ENCODE measurements at places on chromosomes 4 and X.

- DNase-seq = no peak
Measured at GRCh38 chr4:6217716-6218381, 17.5 kb upstream of the JAKMIP1 start.

GRCh38 chr4:111854494-111855087 is 290.7 kb upstream of the FAM241A start:
- no peak for DNase-seq

- DNase-seq = no peak
Measured at GRCh38 chr4:163157157-163157556, 9.5 kb downstream of the NAF1 start.

DNA sequence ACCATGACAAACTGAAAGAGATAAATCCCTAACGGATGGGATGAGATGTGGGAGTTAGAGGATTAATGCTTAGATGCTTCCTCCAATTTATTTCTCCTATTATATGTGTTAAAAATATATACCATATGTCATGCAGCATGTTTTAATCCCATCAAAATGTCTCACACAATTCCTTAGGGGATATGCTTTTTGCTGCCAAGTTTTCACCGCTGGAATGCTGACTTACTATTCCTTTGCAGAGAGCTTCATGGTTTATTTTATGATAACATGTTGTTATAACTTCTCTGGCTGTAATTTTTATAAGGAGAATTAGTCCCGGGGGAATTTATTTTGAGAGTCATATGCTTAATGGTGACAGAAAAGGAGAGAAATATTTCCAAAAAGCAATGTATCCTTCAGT is 670.3 kb downstream of the IL1RAPL1 start:
- DNase-seq = no peak

DNA sequence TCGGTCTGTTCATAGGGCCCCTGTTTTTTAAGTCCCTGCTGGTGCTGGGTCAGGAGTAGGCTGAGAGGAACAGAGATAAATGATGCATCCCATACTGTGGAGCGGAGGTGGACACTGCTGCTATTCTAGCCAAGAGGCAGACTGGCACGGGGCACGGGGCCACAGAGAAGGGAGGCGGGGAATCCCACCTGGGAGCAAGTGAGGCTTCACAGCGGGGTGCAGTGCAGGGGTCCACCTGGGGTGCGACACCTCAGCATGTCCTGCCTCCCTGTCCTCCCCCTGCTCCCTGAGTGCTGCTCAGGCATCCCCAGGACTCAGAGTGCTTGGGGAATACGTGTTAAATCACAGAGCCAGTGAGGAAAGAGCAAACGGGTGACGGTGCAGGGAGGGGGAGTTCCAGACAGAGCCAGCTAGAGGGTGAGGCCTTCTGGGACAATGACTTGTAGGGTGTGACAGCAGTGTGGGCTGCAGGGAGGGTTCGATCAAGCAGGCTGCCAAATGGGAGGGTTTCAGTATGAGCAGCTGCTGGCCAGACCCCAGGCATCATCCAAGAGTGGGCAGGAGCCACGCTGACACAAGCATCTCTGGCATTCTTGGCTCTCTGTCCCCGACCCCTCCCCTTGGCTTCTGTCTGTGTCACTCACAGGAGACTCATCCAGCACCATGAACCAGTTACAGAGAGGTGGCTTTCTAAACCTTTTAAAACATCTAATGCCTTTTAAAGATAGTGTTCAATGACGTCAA is 13.7 kb upstream of the HTRA3 start:
- no peak for DNase-seq

GRCh38 chr4:26375551-26375950 is 54.7 kb downstream of the RBPJ start:
- DNase-seq = no peak

DNA sequence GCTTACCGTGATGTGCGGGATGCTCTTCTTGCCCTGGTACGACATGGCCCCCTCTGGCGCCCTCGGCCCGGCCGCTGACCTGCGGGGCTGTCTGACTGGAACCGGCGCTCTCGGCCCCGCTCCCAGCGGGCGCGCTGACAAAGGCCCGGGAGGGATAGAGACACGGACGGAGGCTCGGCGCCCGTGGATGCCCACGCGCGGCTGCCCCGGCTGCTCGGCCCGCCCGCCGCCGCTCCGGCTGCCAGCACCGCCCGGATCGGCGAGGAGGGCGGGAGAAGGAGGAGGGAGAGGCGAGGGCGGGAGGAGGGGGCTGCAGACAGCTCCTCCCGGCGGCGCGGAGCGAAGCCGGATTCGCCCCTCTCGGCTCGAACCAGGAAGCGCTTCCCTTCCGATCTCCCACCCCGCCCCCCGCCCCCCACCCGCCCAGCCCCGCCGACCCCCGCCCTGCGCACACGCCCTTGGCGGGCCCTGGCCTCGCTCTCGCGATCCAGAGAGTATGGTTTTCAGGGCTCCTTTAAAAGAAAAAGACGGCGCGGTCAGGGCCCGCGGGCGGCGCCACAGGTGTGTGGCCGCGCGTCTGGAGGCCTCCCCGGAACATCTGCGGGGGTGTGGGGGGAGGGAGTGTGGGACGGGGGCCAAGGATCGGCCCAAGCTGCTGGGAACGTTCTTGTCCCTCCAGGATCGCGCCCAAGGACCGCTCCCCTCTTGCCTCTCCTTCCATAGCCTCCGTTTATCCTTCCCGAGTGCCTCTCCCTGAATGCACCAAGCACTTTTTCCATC is 4.5 kb downstream of the CRMP1 start:
- no peak for DNase-seq

DNA sequence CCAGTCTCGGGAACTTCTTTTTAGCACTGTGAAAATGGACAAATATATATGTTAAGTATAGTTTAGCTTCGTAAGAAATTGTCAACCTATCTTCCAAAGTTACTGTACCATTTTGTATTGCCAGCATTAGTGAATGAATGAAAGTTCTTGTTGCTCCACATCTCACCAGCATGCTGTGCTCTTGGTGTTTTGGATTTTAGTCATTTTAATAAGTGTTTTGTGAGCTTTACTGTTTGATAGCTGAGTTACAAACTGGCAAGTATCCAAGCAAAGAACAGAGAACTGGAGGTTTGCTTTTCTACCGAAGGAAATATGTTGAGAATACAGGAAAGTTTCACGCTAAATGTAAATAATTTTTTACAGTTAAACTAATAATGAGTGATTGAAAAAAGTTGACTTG is 33.0 kb downstream of the SNCA start:
- no peak for DNase-seq

GRCh38 chrX:127259742-127260141 is 440.2 kb downstream of the PRR32 start:
- no peak for DNase-seq

GRCh38 chr4:87799301-87800113 is at the start of gene IBSP:
IBSP (plus strand) TSS chr4:87799554; CDS start chr4:87802362, 2,808 bp downstream.
- DNase-seq = no peak

DNA sequence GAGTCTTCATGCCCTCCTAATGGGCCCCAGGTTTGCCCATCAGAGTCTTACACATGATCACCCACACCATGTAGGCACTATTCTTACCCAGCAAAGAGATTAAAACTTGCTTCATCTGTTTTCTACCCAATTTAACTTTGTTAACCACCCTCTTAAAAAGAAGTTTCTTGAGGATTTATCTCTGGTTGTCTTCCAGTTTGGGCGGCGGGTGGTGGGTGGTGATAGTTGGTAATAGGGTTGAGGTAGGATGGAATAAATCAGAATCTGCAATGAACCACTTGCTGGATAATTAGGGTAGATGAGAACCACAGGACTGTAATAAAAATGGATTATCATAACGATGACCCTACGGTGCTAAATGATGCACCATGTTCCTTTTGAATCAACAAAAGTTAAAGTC is 30.9 kb downstream of the GALNT7 start:
- no peak for DNase-seq

DNA sequence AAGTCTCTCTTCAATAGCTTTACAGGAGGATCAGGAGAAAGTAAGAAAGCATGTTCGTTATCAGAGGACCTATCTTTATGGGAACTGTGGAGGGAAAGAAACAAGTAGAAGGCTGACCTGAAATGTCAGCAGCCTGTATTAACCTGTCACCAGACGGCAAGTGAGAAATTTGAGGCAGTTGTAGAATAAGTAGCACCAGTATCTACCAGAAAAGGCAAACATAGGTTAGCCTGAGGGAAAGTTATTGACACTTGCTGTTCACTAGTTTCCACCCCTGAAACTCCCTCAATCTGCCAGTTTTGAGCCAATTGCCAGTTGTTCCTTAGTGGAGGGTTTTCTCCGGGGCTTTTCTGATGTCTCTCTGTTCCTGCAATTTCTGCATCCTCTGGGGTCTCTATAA is 36.4 kb downstream of the ZNF81 start:
- no peak for DNase-seq

DNA sequence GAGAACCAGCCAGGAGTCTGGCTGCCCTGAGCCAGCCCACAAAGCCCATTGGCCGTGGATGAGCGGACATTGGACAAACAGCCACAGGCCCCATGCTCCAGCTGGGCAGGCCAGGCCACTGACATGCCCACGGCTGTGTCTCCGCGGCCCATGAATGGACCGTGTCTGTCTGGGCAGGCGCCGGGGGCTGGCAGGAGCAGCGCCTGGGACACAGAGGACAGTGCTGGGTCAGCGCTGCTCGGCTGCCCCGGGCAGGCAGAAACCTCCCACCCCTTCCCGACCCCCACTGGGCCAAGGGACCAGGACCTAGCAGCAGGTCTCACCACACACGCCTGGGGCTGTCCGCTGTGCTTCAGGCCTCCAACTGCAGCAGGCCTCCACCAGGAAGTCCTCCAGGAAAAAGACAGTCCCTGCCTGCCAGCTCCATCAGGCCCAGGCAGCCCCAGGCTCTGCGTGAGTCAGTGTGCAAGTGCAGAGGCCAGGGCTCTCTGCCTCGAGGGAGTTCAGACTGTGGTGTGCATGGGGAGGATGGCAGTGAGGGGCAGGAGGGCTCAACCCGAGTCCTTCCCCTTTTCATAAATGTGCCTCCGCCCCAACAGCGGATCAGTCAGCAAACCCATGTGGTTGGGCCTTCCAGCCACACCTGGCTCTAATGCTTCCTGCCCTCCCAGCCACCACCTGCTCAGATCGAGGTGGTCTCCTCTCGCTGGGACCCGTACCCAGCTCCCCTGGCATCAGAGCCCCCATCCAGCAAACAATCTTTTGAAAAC is 17.2 kb upstream of the FGFR3 start:
- DNase-seq = no peak

DNA sequence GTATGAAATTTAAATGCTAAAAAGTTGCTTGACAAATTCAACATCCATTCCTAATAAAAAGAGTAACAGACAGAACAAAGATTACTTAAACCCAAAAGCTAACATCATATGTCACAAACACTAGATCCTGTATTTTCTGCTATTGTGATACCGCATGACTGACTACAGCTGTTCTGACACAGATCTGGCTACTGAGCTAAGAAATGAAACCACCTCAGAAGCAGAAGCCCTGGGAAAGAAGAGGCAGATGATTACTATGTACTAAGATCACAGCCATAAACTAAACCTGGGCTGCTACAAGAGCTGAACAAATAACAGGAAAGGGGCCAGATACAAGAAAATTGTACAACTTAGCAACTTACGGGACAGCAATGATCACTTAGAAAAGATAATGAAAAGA is 9.4 kb downstream of the LETM1 start:
- DNase-seq = no peak

DNA sequence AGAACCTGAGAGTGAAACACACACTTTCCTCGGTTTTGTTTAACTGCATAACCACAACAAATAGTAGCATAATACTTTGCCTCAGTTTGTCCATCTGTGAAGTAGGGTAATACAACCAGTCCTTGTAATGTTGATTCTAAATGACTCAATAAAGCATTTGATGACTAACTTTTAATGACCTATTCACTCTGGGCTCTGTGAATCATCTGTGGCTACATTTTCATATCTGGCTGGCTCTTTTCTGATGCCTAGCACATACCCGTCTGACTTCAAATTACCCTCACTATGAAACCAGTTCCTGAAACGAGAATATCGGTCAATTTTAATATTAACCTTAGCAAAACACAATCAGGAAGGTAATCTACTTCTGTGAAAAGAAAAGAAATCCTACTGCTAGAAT is 151.0 kb downstream of the SH2D1A start:
- no peak for DNase-seq

DNA sequence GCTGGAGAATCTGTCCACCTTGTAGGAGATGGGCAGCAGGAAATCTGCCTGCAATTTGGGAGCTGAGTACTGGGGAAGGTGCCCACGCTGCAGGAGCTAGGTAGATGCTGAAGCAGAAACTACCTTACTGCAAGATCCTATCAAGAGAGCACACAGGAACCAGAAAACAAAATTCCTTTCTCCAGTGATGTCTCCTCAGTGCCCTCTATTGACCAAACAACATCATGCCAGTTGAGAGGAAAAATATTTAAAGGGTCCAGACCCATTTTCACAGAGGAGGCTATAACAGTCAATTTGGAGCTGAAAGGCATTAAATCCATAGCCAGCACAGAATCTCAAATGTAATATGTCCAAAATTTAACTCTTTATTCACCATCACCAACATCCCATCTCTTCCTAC is 406.8 kb downstream of the SLITRK2 start:
- DNase-seq = no peak

DNA sequence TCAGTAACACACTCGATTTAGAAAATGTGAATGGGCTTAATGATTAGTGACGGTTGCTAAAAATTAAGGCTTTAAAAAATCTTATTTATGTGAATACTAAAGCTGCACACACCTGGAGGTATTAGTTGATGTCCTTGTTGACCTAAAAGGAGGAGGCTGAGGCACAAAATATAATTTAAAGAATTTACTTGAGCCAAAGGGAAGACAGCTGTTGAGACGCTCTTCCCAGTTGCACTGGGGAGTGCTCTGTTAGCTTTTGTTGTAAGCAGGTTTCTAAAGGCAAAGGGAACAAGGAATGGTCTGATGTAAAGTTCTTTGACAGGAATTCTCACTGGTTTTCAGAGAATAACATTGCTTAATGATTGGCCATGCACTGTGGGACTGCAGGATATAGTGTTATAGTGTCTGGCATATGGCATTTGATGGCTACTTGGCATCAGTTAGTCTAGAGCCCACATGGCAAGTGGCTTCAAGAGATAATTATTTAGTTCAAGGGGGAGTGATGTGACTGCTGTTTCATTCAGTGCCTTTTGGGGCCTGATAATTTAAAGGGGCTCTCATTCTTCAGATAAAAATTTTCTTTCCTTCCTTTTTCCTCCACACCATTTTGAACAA is 30.8 kb upstream of the PGM2 start:
- DNase-seq = no peak

DNA sequence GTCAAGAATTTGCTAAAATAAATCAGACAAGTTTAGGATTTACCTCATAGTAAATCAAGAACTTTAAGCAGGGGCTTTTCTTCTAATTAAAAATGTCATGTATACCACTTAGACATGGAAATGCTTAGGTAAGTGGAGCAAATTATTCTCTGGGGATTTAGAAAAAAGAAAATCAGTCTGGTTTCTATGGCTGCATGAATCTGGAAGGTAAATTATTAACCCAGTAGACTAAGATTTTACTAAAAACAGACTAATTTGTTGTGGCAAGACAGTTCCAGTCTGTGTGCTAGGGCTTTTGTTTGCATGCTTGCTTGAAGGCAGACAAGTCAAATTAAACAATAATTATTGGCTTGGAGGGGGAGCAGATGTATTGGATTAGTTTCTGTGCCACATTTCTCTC is 140.6 kb downstream of the TBL1X start:
- no peak for DNase-seq

All from activated CD8-positive, alpha-beta memory T cell treated with anti-CD3 and anti-CD28 coated beads for 48 hours (primary cell).